ENCODE measurements at places on chromosomes 1 and 21.
A peak's percentile ranks its signal among the peaks of the same experiment; 100 is the strongest.

GRCh38 chr1:230352537-230352936 is 73.6 kb downstream of the PGBD5 start:
- no peak for DNase-seq

GRCh38 chr1:38549191-38549590 is 310.4 kb downstream of the RRAGC start:
- no peak for DNase-seq

DNA sequence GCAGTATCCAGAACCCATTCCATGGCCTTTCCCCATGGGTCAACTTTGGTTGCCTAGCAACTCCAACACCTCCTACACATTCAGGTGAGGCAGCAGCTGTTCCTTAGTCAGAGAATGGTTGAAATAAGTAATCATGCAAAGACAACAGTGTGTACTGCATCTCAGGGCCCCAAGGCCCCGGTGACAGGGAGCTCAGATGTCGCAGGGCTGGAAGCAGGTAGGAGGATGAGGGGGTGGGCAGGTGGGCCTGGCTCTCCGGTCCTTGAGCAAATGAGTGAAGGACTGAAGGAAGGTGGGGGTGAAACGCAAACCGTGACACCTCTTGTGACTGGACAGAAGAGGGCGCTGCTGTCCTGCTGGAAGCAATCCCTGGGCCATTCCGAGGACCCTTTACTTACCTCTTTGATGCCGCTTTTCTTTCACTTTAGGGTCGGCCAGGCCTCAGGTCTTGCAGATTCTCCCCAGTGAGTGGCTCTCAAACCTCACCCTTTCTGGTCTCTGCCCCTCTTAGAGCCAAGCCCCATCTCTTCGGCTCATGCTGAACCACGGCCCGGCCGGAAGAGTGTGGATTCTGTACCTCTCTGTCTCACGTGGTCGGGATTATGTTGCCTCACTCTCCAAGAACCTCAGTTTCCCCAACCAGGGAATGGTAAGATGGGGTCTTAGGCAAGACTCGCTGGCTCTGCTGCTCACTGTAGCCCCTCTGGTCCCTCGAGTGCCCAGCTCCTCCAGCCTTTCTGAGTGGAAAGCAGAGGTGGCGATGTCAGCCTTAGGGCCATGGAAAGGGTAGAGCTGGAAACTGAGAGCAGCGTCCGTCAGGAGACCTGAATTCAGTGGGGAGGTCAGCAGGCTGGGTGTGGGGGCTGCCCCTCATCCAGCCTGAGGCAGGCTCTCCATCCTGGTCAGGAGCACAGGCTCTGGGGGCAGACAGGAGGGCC is 5.6 kb upstream of the KCNA10 start:
- DNase-seq = peak; percentile 32

DNA sequence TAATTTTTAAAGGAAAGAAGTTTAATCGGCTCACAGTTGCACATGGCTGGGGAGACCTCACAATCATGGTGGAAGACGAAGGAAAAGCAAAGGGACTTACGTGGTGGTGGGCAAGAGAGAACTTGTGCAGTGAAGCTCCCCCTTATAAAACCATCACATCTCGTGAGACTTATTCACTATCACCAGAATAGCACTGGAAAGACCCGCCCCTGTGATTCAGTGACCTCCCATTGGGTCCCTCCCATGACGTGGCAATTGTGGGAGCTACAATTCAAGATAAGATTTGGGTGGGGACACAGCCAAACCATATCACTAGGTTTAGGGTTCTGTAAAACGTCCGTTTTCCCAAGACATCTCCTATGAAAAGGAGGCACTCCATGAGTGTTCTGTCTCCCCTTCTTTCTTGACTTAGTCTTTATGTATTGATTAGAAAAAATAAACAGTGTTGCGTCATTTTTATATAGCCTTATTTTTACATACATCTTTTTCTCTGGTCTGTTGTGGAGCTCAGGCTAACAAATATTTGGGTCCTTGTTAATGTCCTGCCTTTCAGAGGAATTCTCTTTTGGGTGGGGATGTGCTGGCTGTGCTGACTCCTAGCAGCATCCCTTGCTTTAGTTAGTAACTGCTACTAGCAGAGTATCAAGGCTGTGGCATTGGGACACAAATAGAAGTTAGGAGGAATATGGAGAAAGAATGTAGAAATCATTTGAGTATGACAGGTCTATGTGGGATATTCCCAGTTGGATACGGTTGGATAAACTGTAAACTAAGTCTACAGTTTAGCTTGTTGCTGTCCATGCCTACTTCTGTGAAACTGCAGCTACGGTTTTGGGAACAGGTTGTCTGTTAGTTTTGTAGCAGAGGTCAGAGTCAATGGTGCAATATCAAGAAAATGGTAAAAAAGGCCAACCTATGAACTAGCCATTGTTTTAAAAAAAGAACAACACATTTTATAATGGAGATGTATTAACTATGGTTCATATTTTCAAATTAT is 23.5 kb downstream of the BACH1 start:
- no peak for DNase-seq

DNA sequence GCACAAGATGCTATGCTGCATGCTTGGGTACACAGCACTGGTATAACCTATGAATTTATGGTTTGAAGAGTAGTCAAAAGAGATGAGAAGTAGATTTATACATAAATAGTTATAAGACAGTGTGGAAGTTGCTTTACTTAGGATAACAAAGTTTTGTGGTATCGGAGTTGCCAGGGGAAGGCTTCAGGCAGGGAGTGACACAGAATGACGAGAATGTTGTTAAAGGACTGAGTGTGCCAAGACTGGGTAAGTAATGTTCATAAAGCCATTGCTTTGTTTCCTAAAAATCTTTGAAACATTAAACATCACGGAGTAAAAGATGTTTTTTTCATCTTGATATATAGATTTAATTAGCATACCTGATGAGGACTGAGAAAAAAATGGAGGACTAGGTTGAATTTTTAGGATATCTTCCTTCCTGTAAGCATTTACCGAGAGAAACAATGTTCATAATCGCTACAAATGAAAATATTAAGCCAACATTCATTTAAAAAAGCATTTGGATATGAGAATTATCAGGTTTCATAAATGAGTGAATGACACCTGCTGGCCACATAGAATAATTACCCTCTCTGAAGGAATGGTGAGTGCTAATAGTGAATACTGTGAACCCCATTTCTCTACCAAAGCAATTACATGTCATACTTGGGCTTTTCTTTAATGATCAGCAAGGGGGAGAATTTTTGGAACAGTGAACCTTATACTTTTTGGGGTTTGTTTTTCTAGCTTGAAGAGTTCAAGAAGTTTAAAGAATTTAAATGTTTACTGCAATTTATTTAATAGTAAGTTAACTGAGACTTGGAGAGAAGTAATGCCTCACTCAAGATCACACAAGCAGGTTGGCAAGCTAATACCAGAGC is 28.4 kb downstream of the EXTL2 start:
- no peak for DNase-seq

GRCh38 chr1:206442101-206442500 is 28.2 kb upstream of the IKBKE start:
- no peak for DNase-seq

DNA sequence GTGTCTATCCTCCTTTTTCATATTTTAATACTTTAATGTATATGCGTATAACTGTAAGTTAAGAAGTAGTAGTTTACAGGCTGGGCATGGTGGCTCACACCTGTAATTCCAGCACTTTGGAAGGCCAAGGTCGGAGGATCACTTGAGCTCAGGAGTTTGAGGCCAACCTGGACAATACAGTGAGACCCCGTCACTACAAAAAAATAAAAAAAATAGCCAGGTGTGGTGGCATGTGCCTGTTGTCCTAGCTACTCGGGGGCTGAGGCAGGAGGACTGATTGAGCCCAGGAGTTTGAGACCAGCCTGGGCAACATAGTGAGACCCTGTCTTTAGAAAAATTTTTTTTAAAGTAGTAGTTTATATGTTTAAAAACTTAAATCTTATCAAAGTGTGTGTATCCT is 22.3 kb downstream of the ATPAF1 start:
- no peak for DNase-seq

DNA sequence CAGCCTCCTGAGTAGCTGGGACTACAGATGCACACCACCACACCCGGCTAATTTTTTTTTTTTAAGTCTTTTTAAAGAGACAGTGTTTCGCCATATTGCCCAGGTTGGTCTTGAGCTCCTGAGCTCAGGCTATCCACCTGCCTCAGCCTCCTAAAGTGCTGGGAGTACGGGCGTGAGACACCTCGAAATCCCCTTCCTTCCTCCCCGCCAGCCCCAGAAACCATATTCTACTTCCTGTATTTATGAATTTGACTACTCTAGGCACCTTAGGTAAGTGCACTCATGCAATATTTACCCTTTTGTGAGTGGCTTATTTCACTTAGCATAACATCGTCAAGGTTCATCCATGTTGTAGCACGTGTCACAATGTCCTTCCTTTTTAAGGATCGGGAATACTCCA is 6.9 kb upstream of the LRP8 start:
- no peak for DNase-seq

DNA sequence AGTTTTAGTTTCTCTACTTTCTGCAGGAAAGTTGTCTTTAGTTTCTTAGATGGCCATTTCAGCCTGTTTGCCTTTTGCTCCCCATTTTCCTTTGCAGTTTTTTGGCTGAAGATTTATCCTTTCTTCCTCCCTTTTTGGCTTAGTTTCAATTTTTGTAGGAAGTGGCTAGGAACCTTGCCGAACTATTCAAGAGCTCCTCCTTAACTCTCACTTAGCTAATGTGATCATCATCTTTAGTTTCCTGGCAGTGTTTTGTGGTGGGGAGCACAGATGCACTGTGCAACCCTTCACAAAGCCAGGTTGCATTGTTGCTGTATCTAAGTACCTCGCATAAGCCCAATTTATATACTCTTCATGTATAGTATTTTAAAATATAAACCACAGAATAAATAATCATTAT is 28.8 kb upstream of the CCDC181 start:
- no peak for DNase-seq

- peak; percentile 19 for DNase-seq
Observed at GRCh38 chr1:46613661-46614603, 2.7 kb downstream of the MOB3C start.

Data from NCI-H510A (cell line).